ENCODE measurements at places on chromosomes 6 and 20.

- no peak for DNase-seq
Observed at GRCh38 chr6:152261179-152261578, 376.0 kb downstream of the SYNE1 start.

- peak; percentile 60 for DNase-seq
Observed at GRCh38 chr20:15854911-15855310, 718.3 kb downstream of the KIF16B start.

DNA sequence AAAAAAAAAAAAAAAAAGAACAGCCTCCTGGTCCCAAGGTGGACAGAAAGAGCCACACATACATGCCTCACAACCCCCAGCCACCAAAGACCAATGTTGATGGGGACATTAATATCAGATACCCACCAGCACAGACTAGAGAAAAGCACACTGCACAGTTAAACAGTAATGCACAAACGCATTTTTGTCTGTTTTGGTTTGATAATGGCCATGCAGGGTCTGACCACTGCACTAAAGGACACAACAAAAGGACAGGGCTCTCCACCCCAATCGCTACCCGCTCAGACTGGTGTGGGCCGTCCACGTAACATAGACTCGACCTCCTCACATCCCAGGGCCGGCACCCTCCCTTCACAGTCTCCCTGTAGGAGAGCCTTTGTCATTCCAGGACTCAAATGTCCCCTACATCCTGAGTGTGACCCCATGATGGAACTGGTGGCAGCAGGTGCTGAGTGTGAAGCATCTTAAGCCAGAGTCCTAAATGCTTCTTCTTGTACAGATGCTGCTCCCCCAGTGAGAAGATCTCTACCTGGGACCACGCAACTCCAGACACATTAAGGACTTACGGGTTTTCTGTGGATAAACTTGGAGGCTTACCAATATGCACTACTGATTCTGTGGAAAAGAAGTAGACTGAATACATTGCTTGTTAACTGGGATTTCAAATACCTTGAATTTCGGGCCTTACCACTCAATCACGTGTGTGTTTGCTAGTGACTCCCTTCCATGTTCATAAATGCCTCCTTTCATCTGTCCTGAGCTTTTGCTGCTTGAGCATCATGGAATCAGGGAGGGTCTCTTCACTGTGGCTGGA, 28.0 kb downstream of the RRBP1 start:
- DNase-seq = no peak

DNA sequence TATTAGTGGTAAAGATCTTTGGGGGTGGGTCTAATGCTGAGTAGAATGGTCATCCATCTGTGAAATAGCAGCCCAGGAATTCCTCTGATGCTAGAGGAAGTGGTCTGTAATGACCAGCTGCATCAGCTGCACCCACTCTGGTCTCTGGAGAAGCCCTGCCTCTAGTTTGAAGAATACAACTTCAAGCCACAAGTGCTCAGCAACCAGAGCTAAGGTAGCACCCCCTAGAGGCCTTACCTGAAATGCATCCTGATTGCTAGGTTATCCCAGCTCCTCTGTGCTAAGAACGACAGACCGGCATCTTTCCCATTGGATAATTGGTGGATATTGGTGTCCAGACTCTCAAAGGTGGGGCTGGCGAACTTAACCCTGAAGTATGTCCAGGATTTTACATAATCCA, 58.2 kb downstream of the DNAH8 start:
- no peak for DNase-seq
